ENCODE measurements at places on chromosomes 7 and 10. TPM values are rescaled to one million over a fixed set of nuclear protein-coding genes. Genes with fewer than 3 reads are reported as not detected.

GRCh38 chr10:116699049-116699448 is 43.3 kb downstream of the HSPA12A start:
- no peak for DNase-seq

GRCh38 chr10:114387784-114388183 is 16.5 kb downstream of the AFAP1L2 start:
- no peak for DNase-seq

GRCh38 chr10:112792487-112793201 is 157.4 kb upstream of the TCF7L2 start:
- no peak for DNase-seq

KAZALD1 gene
- 19.3 TPM for total RNA-seq

- no peak for DNase-seq
Measured at GRCh38 chr7:155798673-155799439, 13.4 kb downstream of the SHH start.

DNA sequence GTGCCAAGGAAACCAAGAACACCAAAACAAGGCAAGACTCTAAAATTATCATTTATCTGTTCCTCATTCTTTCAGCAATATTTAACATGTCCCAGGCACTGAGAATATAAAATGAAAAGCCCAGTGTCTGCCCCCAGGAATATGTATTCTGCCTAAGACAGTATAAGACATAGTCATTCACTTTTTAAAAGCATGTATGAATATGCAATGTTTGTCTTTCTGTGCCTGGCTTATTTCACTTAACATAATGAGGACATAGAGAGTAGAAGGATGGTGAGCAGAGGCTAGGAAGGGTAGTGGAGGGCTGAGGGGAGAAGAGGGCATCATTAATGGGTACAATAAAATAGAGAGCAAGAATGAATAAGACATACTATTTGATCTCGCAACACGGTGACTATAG is 44.6 kb upstream of the BET1 start:
- no peak for DNase-seq
